ENCODE measurements at places on chromosomes 1 and 21.

- no peak for DNase-seq
These were observed 84.7 kb downstream of the OBSCN start for GRCh38 chr1:228292609-228292911.

GRCh38 chr1:111720274-111720976, 18.8 kb downstream of the INKA2 start:
- no peak for DNase-seq

DNA sequence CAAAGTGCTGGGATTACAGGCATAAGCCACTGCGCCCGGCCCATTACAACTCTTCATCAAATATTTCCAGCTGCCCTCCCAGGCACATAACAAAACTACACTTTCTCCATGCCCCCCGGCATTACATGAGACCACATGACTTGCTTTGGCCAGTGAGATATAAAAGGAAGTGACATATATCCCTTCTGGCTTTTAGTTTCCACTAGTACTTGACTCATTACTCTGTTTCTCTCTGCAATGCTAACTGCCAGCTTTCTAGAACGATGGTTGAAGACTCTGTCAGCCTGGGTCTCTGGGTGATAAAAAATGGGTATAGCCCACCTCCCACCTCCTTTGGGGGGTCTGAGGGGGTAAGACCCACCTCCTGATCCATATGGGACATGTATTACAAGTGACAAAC, 24.2 kb downstream of the ABL2 start:
- DNase-seq: no peak

DNA sequence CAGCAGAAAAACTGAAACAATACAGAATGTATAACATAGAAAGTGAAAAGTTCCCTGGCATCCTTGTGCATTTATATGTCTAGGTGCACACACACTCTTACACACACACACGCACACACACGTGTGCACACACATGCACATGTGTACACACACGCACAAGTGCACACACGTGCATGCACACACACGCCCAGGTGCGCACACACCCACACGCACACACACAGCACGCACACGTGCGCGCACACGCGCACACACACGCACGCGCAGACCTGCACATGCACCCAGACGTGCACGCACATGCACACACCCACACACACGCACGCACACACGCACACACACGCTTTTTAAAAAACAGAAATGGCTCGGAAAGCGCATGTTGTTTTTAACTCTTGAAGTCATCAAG, 86.5 kb downstream of the NUF2 start:
- DNase-seq: no peak

DNA sequence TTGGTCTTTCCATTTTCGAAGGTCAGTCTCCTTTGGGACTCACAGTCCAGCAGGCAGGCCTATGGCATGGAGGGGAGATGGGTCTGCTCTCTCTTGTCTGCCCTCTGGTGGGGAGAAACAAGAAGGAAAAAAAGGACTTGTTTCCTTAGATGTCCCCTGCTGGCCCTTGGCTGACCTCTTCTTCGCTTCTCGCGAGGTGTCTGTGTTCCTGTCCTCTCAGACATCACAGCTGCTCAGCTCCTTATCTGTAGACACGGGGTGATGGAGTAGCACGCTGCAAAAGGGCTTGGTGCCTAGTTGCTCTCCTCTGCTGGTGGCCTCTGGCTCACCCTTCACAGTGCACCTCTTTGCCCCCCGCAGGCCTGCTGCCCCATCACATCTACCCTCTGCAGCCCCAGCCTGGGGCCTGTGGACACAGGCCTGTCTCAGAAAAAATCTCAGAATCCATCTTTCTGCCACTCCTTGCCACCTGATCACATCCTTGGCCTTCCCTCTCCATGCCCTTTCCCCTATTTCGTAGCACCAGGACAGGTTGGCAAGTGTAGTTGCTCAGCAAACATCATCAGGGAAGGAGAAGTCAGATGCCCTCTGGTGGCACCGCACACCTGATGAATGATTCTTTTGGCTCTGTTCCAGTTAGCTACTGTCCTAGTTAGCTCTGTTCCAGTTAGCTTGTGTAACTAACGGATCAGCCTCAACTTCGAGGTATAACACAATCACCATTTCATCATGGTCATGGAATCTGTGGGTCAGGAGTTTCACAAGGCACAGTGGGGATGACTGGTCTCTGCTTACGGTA, 18.7 kb upstream of the AK2 start:
- peak; percentile 16 for DNase-seq

- no peak for DNase-seq
These were observed 8.6 kb upstream of the AK2 start for GRCh38 chr1:33045246-33045645.

DNA sequence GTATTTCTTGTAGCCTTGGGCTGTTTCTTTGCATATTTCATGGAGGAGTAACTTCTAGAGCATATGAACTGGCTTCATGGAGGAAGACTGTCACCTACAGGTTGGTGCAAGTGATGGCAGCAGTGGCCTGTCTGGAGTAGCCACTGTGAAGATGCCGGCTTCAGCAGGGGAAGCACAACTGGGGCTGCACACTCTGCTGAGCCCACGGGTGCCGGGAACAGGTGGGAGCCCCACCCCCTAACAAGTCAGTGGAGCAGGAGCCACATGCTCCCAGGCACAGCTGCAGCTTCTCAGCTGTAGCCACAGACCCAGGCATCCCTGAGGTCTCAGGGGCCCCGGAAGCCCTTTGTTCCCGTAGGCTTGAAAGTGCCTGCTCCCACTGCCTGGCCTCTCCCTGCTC, 43.2 kb upstream of the C1orf185 start:
- no peak for DNase-seq

DNA sequence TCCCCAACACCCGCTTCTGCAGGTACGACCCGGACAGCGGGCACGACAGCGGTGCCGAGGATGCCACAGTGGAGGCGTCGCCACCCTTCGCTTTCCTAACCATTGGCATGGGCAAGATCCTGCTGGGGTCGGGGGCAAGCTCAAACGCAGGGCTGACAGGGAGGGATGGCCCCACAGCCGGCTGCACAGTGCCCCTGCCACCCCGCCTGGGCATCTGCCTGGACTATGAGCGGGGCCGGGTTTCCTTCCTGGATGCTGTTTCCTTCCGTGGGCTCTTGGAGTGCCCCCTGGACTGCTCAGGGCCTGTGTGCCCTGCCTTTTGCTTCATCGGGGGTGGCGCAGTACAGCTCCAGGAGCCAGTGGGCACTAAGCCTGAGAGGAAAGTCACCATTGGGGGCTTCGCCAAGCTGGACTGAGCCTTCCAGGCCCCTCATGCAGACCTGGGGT, 10.1 kb downstream of the TRIM46 start:
- no peak for DNase-seq

GRCh38 chr1:223683586-223684487, 18.3 kb upstream of the CAPN8 start:
- no peak for DNase-seq

GRCh38 chr1:153355445-153356071, 2.1 kb upstream of the S100A9 start:
- no peak for DNase-seq

GRCh38 chr1:229582011-229582694, 23.6 kb upstream of the ABCB10 start:
- no peak for DNase-seq

- DNase-seq: no peak
These were observed 30.2 kb downstream of the RUNX3 start for GRCh38 chr1:24899581-24900485.

- no peak for DNase-seq
These were observed 108.0 kb downstream of the PAX7 start for GRCh38 chr1:18738617-18739016.
